ENCODE measurements at places on chromosomes 3 and 15.

GRCh38 chr3:18410205-18410604, 14.9 kb downstream of the SATB1 start:
- DNase-seq: no peak

DNA sequence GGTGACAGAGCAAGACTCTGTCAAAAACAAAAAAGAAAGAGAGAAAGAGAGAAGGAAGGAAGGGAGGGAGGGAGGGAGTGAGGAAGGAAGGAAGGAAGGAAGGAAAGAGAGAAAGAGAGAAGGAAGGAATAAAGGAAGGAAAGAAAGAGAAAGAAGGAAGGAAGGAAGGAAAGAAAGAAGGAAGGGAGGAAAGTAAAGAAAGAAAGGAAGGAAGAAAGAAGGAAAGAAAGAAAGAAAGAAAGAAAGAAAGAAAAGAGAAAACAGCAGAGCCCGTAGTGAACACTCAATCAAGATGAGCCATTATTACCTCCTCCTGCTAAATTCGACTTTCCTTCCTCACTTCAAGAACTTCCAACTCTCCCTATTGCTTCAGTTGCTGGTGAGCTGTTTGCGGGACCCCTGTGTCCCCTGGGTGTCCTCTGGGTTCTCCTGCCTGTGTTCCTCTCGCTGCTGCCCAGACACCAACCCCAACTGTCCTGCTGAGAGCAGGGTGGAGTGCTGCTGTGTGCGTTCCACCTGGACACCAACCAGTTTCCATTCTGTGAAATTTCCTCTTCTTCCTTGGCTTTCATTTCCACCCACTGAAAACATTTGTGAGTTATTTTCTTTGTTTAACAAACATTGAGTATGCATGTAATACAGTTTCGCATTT, 266.4 kb downstream of the FAM43A start:
- DNase-seq: no peak

DNA sequence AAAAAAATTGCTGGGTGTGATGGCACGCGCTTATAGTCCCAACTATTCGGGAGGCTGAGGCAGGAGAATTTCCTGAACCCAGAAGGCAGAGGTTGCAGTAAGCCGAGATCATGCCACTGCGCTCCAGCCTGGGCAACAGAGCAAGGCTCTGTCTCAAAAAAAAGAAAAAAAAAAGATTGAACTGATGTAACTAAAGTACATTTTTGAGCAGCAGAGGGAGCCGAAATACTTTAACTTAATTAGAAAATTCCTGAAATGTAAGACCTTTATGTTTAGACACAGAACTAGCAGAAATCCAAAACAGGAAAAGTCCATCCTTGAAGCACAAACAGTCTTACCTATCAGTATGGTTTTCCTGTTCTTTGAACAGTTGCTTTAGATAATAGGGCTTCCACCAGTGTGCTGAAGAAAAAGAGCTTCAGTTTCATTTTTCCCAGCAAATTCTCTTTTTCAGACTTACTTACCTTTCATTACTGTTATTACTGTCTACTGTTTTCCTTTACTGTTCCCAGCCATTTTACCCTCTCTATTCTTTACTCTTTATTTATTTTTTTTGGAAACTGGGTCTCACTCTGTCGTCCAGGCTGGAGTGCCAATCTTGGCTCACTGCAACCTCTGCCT, 33.4 kb upstream of the ZNF609 start:
- no peak for DNase-seq

DNA sequence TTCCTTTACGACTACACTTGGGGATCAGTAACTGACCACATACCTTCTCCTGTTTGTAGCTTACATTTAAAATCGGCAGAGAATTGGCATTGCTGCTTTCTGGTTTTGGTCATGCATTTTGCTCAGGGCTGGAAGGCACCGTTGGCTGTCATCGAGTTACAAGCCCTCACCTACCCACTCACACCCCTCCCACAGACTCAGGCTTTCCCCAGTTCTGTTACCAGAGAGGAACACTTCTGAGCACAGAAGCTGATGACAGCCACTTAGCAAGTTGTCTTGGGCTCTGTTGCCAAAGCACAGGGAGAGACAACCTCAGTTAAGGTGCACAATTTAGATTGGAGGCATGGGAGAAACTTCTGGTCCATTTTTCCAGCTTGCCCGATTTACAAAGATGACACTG, 204.8 kb upstream of the TOPAZ1 start:
- DNase-seq: no peak

DNA sequence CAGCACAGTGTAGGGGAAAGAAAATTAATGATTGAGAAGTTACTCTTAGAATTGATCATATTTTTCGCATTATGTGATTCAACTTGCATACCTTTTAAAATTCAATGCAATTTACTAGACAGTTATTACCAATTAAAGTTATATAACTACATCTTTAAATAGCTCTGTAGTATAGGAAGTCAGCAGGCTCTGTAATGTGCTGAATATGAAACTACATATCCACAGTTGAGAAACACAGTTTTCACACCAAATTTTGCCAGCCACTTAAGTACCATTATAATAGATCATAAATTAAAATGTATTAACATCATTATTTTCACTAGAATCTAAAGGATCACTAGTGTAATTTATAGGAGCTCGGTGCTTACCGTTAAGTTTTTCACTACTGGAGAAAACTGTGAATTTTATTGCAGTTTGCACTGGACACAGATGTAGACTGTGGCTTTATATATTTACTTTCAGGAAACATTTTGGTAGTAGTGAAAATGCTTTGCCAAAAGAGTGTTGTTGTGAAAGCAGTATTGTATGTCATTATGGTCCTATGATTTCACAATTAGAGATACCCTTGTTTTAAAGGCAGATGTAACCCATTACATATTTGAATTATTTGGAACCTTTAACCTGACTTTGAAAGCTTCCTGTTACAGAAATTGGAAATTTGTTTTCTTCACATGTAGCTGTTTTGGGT, 113.6 kb downstream of the PLCL2 start:
- no peak for DNase-seq

DNA sequence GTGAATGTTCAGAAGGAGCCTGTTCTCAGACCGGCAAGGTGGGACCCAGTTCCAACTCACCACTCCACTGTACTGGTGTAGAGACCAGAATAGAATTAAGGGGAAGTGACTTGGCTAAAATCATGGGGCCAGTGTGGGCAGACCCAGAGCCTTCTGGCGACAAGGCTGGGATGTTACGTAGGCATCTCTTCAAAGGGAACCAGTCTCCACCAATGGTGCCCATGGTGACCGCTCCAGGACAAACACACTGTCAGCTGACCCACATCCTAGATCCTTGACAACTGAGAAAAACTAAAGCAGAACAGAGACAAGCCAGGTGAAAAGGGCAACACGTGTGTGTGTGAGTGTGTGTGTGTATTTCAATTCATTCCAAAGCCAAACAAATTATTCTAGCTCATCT, 321.7 kb upstream of the FRG2C start:
- DNase-seq: peak; percentile 37

GRCh38 chr3:109923431-109923830, 586.1 kb upstream of the DPPA4 start:
- DNase-seq: no peak

- DNase-seq: no peak
Measured at GRCh38 chr3:118544458-118544857, 490.2 kb downstream of the IGSF11 start.

DNA sequence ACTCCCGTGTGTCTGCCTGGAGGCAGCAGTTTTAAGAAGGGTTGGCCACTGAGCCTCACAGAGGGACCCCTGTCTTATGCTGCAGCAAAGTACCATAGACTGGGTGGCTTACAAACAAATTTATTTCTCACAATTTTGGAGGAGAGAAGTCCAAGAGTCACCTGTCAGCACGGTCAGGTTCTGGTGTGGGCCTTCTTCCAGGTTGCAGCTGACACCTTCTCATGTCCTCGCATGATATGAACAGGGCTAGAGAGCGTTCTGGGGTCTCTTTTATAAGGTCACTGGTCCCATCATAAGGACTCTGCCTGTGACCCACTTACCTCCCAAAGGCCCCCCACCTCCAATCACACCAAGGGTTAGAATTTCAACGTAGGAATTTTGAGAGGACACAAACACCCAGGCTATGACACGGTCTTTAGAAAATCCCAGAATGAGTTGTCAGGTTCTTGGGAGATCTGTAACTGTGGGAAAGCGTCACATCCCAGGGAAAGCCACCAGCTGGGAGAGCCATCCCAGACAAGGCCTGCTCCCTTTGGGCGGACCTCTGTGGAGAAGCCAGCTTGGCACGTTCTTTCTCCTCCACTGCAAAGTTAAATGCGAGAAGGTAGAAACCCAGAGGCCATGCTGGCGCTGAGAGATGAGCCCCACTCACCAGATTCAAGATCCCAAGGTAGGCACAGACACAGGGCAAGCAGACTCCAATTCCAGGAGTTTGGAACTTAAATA, at the start of gene FBXW12:
FBXW12 (plus strand) TSS at position 569 of the 726 bp plus-strand sequence. CDS start 549 bp downstream, outside the sequence.
- no peak for DNase-seq

DNA sequence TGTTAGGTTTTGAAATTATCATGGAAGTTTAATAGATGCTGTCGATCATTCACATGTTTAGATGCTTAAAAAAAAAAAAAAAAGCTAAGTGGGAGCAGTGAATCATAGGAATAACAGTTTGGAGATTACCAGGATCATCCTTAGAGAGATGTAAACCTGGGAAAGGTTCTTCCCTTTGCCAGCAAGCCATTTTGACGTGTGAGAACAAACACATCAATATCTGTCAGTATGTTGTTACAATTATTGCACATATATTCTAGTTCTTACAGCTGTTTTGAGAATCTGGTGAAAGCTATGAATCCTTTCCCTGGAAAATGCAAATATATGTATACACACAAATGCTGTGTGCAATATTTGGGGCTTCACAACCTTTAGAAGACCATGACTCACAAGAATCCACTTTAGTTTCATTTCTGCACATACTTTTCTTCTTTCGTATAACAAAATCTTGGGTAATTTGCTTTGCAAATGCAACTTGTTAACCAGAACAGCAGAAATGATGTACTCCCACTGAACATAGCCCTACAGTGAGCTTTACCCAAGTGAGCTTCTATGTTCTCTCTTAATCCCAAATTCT, 12.0 kb downstream of the NFKBIZ start:
- no peak for DNase-seq

- no peak for DNase-seq
Measured at GRCh38 chr3:9912294-9912935, 4.5 kb upstream of the IL17RC start.

All from CD14-positive monocyte (primary cell).